Left renal pelvis (tissue), 4 donors: ENCODE measurements at places on chromosomes 16 and 17.

DNA sequence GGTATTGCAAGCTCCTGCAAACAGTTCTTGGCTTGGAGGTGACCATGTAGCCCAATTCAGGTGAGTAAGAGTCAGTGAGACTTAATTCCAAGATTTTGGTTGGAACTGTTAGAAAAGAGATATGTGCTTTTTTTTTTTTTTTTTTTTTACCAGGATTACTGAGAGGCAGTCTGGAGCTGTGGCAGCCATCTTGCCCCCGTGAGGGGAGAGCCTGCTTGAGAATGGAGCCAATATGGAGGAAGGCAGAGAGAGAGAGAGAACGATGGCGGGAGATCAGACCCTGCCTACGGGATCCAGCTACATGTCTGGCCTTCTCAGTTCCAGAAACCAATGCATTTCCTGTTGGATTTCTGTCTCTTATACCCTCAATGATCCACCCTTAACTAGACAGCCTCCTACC lies 97.8 kb downstream of the MYH11 start:
- no peak for DNase-seq

- no peak for DNase-seq
Observed at GRCh38 chr16:31002862-31003341, 7.5 kb downstream of the STX1B start.

- DNase-seq = no peak
Observed at GRCh38 chr16:46709469-46710005, 20.1 kb downstream of the ORC6 start.

DNA sequence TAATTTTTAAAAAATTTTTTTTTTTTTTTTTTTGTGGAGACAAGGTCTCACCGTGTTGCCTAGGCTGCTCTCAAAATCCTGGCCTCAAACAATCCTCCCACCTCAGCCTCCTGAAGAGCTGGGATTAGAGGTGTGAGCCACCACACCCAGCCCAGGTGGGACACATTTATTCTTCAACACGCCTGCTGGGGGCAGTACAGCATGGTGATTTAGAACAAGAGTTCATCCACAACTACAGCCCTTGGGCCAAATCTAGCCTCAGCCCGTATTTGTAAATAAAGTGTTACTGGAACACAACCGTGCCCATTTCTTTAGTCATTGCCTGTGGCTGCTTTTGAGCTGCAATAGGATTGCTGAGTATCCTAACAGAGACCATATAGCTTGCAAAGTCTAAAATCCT lies 92.8 kb downstream of the KATNIP start:
- DNase-seq = no peak

DNA sequence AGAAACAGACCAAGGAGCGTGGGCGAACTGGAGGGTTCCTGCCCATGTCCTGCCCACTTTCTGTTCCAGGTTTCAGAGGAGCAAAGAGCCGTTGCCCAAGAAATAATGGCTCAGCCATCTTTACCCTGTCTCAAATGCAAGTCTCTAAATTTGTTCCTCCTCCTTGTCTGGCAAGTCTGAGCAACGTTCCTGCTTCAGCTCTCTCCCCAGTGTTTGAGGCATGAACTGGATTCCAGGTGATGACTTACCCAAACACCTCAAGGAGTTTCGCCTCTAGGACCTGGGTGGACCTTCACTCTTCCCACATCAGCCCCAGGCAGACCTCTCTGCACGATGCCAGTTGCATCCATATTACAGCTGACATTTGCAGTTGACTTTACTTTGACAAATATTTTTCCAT lies 521.9 kb upstream of the HSBP1 start:
- no peak for DNase-seq

- no peak for DNase-seq
Observed at GRCh38 chr16:57115514-57116182, 23.3 kb downstream of the CPNE2 start.

DNA sequence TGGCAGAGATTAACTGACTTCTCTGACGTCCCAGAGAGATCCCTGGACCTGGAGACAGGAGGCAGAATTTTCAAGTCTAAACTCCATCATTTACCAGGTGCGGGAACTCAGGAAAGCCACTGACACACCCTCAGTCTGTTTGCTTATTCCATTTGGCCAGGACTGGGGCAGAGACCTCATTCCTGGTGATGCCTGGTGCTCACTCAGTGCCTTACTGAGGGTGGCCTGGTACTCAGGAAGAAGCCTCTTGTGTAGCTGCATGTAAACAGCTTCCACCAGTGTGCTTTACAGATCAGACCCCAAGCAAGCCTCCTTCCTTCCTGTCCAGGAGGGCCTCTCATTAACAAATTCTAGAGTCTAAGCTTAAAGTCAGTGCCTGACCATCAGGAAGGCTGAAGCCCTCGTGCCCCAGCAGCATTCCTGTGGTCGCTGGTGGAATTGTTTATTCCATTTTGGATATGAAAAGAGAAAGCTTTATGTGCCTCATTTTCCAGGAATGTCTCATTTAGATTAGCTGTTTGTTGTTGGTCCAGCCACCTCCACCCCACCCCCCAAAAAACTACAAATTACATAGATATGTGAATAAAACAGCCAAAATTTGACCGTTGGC lies 236.1 kb upstream of the CDH5 start:
- DNase-seq = no peak

GRCh38 chr16:26139091-26139490 lies 447.3 kb downstream of the HS3ST4 start:
- DNase-seq = no peak

GRCh38 chr16:67462279-67462655 lies 18.7 kb downstream of the ATP6V0D1 start:
- no peak for DNase-seq

- DNase-seq = no peak
Observed at GRCh38 chr17:73582359-73582758, 61.9 kb downstream of the SDK2 start.

GRCh38 chr16:53156516-53156915 lies 101.7 kb downstream of the CHD9 start:
- DNase-seq = no peak

- DNase-seq = no peak
Observed at GRCh38 chr17:83107656-83108048, 28.2 kb downstream of the METRNL start.

DNA sequence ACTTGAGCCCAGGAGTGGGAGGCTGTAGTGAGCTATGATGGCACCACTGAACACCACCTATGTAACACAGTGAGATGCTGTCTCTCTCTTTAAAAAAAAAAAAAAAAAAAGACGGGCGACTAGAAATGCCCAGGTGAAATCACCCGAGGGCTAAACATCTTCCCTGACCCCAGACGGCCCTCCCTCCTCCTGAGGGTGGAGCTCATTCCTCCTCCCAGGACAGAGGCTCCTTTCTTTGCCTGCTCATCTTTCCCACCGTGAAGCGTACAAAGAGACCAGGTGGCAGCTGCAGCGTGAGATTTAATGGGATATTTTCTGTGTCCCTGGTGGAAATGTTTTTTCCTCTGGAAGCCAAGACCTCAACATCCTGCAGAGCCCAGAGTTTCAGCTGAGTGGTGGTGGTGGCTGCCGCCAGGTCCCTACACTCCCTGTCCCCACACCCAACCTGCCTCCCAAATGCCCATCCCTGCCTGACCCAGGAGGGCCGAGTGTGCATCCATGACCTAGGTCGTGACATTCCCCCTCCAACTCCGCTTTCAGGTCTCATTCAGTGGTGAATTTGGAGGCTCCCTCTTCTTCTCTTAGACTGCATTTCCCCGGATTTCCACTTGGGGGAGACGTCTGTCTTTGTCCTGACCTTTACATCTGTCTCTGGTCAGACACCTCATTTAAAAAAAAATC lies 14.4 kb upstream of the GPRC5B start:
- no peak for DNase-seq

DNA sequence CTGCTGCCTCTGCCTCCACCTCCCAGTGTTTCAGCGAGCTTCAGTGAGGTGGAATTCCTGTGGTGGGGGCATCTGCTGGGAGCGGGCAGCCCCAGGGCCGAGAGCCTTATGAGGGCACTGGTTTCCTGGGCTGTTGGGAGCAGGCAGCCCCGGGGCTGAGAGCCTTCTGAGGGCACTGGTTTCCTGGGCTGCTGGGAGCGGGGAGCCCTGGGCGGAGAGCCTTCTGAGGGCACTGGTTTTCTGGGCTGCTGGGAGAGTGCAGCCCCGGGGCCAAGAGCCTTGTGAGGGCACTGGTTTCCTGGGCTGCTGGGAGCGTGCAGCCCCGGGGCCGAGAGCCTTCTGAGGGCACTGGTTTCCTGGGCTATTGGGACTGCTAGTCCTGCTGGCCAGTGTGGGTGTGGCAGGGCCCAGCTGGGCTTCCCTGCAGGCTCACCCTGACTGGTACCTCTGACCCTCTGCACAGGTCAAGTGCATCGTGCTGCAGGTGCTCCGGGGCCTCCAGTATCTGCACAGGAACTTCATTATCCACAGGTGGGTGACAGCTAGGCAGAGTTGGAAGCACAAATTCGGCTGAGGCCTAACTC lies 5.6 kb downstream of the CDK10 start:
- DNase-seq = no peak

DNA sequence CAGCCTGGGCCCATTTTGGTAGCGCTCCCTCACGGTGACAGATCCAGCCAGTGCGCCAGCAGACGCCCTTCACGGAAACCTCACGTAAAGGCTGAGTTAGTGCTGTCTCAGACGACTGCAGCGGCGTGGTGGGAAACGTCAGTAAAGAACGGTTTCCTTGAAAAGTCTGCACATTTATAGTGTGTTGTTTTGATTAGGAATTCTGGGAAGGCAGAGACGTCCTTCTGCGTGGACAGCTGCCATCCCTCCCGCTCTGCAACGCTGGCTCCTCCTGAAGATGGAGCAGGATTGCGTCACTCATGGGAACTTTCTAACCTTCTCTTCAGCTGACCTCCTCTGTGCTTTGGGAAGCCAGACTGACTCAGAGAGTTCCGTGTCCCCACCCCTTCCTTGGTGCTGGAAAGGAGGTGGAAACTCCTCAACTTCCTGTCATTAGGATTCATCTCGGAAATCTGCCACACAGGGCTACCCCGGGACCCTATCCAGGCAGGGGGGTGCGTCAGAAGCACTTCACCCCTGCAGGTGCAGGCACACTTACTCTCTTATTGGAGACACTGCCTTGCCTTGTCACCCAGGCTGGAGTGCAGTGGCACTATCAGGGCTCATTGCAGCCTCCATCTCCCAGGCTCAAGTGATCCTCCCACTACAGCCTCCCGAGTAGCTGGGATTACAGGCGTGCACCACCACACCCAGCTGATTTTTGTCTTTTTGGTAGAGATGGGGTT lies 24.3 kb upstream of the CRISPLD2 start:
- no peak for DNase-seq

DNA sequence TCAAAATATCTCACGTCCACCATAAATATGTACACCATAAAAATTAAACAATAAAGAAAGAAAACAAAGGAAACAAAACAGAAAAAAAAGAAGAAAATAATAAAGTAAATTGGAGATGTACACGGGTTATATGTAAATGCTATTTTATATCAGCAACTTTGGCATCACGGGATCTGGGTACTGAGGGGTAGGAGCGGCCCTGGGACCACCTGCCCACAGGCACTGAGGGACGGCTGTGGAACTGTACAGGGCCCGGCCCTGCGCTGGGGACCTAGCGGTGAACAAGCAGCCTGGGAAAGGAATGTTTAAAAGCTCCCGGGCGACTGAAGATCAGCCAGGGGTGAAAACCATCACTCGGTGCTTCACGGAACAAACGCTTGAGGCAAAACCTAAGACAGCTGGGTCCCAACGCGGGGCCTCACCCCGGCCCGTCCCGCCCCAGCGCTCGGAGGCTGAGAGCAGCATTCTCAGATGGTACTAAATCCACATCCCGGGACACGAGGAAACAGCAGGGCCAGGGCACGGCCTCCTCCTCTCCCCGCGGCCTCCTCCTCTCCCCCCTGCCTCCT lies 31.2 kb downstream of the NXN start:
- DNase-seq = no peak

DNA sequence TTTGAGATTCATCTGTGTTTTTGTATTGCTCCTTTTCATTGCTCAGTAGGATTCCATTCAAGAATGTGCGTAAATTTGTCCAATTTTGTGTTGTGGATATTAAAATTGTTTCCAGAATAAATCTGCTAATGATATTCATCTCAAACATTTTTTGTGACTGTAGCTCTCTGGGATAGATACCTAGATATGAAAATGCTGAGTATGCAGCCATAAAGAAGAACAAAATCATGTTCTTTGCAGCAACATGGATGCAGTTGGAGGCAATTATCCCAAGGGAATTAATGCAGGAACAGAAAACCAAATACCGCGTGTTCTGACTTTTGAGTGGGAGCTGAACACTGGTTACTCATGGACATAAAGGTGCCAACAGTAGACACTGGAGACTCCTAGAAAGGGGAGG lies 40.2 kb upstream of the ATF7IP2 start:
- DNase-seq = no peak

GRCh38 chr17:36850790-36851189 lies 86.5 kb upstream of the LHX1 start:
- no peak for DNase-seq

DNA sequence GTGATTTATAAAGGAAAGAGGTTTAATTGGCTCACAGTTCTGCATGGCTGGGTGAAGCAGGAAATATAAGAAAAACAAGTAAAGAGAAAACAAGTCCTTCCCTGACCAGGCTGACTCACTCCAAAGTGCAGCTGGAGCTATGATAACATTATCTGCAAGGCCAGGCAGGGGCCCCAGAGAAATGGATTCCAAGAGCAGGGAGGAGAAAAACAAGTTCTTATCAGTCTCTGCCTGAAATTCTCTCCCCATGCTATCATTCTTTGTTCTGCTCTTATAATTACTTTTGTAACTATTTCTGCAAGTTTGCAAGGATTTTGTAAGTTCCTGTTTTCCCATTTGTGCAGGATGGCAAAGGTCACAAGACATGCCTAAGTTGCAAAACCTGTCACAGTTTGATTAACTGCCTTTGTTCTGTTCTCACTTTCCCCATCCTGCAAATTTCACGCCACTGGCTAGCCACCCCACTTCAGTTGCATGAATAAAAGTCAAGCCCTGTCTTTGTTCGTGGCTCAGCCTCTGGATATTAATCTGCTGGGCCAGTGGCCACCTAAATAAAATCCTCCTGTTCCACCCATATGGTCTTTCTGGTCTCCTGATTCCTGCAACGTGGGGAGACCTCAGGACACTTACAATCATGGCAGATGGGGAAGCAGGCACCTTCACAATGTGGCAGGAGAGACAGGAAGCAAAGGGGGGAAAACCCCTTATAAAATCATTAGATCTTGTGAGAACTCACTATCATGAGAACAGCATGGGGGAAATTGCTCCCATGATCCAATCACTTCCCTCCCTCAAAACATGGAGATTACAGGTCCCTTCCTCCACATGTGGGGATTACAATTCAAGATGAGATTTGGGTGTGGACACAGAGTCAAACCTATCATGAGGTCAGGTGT lies 13.1 kb downstream of the ABCA9 start:
- DNase-seq = no peak
